ENCODE measurements at places on chromosomes 1 and 21.

GRCh38 chr1:43534256-43534655 is 3.6 kb downstream of the PTPRF start:
- DNase-seq, result no peak

DNA sequence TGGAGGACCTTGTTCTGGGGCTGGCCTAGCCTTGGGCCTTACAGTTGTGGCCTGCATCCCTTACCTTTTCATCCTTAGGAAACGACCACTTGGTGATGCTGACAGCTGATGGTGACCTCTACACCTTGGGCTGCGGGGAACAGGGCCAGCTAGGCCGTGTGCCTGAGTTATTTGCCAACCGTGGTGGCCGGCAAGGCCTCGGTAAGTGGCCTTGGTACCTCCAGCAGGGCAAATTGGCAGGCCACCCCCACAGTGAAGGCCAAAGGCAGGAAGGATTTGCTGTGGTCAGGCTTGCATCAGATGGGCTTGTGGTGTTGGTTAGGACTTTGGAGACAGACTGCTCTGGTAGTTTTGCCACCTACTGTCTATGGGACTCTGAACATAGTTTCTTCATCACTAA is 17.7 kb upstream of the TRNAU1AP start:
- no peak for DNase-seq

- no peak for DNase-seq
Observed at GRCh38 chr1:91527781-91528180, 27.1 kb downstream of the CDC7 start.

DNA sequence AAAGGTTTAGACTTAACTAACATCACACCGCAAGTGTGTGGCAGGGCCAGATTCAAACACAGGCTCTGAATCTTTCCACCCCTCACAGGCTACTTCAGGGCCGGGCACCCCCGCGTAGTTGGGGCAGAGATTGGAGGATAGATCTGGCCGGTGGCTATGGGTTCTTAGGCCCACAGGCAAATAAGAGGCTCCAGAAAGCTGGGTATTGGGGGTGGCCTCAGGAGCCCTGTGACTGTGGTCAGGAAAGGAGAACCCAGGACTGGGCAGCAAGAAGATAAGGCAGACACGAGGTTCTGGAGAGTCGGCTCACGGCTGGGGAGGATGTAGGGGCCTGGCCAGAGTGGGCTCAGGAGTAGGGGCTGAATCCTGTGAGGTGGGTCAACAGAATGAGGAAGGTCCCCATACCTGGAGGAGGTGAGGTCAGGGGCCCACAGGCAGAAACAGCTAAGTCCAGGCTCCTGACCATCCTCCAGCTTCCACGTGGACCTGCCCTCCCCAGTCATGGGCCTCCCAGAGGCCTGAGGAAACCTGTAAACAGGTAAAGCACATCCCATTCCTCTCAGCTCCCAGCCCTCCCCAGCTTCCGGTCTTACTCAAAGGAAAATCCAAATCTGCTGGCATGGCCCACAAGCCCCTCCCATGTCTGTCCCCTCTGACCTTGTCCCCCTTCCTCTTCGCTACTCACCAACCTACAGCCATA is 306.2 kb downstream of the MATN1 start:
- peak; percentile 7 for DNase-seq

GRCh38 chr1:237219751-237220642 is 178.0 kb downstream of the RYR2 start:
- no peak for DNase-seq

GRCh38 chr1:88058205-88058604 is 625.9 kb upstream of the PKN2 start:
- no peak for DNase-seq

DNA sequence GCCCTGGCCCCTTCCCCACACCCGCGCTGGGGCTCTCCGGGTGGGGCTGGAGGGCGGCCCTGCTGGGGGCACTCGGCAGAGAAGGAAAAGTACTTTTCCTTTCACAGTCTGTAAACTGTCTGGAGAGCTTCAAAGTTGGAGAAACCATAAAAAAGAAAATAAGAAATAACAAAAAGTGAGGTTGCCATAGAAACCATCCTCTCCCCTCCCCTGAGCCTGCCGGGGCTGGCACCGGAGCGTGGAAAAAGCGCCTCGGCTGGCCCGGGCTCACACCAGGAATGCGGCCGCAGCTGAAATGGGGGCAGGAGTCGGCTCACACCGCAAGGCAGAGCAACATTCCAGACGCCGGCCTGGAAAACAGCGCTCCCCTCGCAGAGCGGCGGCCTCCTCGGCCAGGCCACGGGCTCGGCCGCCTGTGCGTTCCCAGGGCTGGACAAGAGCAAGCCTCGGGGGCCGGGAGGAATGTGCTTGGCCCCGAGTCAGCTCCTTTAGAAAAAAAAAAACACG is 69.2 kb downstream of the MORN1 start:
- peak; percentile 82 for DNase-seq

GRCh38 chr1:77557053-77557452 is 125.4 kb downstream of the ZZZ3 start:
- DNase-seq, result no peak

- no peak for DNase-seq
Observed at GRCh38 chr1:113459279-113459678, 69.0 kb downstream of the MAGI3 start.

GRCh38 chr1:225737161-225737560 is 40.5 kb upstream of the SRP9 start:
- DNase-seq, result no peak

- no peak for DNase-seq
Observed at GRCh38 chr1:43387976-43388599, 1.5 kb downstream of the MED8 start.
